Activated CD8-positive, alpha-beta T cell treated with anti-CD3 and anti-CD28 coated beads for 36 hours (primary cell): ENCODE measurements at places on chromosomes 11 and 22. TPM values are rescaled to one million over a fixed set of nuclear protein-coding genes. Genes with fewer than 3 reads are reported as not detected.

- peaks cover 5% of the 10 kb centered on the region for H3K27me3 ChIP-seq
- no peak overlapping the region for H3K4me3 ChIP-seq
- no peak for DNase-seq
Observed at GRCh38 chr22:23079240-23079768, 9.0 kb downstream of the GNAZ start.

GRCh38 chr22:43529461-43529860 lies 117.6 kb downstream of the MPPED1 start:
- H3K27me3 ChIP-seq: peaks cover 8% of the 10 kb centered on the region
- H3K4me1 ChIP-seq: no peaks in the 10 kb centered on the region
- H3K27ac ChIP-seq: no peak overlapping the region
- no peak overlapping the region for H3K4me3 ChIP-seq

DNA sequence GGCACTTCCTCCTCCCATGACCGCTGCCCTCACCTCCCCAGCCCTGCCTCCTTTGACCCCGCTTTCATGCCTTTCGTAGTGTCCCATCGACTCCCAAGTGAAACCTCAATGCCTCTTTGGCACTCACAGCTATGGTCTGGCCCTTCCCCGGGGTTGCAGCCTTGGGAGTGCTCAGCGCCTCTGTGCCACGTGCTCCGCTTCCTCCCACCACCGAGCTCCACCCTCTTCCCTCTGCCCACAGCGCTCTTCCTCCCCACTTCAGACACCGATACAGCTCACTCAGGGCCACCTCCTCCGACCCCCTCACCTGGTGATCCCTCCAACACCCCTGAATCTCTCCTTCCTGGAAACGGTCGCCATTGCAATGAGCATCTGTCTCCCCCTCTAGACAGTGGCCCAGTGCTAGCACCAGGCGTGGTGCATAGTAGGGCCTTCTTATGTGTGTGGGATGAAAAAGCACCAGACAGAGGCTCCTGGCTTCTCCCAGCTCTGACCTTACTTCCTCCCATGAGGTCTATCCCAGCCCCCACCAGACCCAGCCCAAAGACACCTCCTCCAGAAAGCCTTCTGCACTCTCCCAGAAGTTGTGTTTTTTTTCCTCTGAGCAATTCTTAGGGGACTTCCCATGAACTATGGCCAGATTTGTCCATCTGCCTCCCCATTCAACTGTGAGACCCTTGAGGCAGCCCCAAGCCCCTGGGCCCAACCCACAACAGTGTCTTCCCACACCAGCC lies 16.4 kb upstream of the SCGB1A1 start:
- peaks cover 2% of the 10 kb centered on the region for H3K36me3 ChIP-seq
- H3K27me3 ChIP-seq: no peaks in the 10 kb centered on the region
- DNase-seq: peak; percentile 61
- peak overlapping the region; percentile 89 for H3K27ac ChIP-seq

- no peak overlapping the region for H3K4me3 ChIP-seq
- H3K36me3 ChIP-seq: peaks cover 16% of the 10 kb centered on the region
- no peaks in the 10 kb centered on the region for H3K27me3 ChIP-seq
Observed at GRCh38 chr11:122714004-122714403, 58.5 kb downstream of the UBASH3B start.

- H3K36me3 ChIP-seq: peaks cover 7% of the 10 kb centered on the region
- H3K4me3 ChIP-seq: no peak overlapping the region
- peaks cover 2% of the 10 kb centered on the region for H3K4me1 ChIP-seq
- DNase-seq: no peak
Observed at GRCh38 chr11:61868571-61869428, 22.5 kb downstream of the FADS3 start.

DNA sequence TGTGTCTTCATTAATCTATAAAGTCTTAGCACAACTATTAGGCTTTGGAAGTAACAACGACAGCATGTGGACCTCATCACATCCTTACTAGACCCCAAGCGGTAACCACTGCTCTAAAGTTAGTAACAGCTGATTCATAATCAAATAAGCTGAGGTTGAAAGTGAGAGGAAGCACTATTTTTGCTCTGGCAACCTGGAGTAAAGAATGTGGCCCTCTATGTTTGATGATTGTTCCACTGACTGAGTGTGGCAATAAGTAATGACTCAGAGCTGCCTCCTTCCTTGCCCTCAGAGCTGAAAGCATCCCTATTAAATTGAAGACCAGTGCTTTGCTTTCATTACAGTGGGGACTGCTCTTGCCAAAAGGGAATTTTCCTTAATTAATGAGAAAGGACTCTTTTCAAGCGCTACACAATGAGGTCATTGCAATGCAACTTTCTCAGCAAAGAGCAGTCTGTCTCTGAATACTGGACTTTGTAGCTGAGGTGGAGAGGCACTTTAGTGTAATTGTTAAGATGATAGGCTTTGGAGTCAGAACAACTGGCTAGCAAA lies 906.1 kb upstream of the RAG2 start:
- no peaks in the 10 kb centered on the region for H3K36me3 ChIP-seq
- H3K27ac ChIP-seq: no peak overlapping the region
- DNase-seq: peak; percentile 6
- no peaks in the 10 kb centered on the region for H3K27me3 ChIP-seq
- H3K4me1 ChIP-seq: peaks cover 9% of the 10 kb centered on the region

DNA sequence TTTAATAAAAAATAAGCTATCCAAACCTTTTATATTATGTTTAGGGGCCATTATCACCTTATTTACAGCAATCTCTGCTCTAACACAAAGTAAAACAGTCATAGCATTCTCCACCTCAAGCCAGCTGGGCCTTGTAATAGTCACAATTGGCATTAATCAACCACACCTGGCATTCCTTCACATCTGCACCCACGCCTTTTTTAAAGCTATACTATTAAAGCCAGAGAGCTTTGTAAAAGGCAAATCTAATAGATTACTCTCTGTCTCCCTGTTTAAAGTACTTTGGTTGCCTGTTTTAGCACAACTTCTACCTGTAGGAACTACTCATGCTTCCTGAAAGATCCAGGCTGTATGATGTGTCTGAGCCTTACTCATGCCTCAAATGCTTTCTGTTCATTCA lies 113.1 kb downstream of the CSNK2A3 start:
- no peaks in the 10 kb centered on the region for H3K27me3 ChIP-seq
- DNase-seq: no peak
- no peaks in the 10 kb centered on the region for H3K36me3 ChIP-seq
- no peak overlapping the region for H3K27ac ChIP-seq

DNA sequence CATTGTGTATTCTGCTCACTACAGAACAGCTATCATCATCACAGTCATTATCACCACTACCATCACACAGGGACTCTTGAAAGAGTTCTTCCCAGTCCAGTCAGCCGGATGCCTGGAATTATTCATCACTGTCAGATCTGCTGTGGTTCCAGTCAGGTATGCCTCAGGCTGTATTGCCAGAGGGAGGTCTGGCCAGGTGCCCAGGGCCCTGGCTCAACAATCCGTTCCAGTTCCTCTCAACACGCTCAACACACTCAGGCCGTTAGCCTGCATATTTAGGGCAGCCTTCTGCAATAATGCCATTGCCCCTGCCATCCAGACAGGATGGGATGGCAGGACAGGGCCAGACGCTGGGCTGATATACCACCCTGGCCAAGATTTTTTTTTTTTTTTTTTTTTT lies 28.6 kb upstream of the RASL10A start:
- no peak overlapping the region for H3K27ac ChIP-seq
- H3K36me3 ChIP-seq: peaks cover 26% of the 10 kb centered on the region
- no peak overlapping the region for H3K4me3 ChIP-seq
- H3K27me3 ChIP-seq: no peaks in the 10 kb centered on the region
- no peaks in the 10 kb centered on the region for H3K4me1 ChIP-seq

DNA sequence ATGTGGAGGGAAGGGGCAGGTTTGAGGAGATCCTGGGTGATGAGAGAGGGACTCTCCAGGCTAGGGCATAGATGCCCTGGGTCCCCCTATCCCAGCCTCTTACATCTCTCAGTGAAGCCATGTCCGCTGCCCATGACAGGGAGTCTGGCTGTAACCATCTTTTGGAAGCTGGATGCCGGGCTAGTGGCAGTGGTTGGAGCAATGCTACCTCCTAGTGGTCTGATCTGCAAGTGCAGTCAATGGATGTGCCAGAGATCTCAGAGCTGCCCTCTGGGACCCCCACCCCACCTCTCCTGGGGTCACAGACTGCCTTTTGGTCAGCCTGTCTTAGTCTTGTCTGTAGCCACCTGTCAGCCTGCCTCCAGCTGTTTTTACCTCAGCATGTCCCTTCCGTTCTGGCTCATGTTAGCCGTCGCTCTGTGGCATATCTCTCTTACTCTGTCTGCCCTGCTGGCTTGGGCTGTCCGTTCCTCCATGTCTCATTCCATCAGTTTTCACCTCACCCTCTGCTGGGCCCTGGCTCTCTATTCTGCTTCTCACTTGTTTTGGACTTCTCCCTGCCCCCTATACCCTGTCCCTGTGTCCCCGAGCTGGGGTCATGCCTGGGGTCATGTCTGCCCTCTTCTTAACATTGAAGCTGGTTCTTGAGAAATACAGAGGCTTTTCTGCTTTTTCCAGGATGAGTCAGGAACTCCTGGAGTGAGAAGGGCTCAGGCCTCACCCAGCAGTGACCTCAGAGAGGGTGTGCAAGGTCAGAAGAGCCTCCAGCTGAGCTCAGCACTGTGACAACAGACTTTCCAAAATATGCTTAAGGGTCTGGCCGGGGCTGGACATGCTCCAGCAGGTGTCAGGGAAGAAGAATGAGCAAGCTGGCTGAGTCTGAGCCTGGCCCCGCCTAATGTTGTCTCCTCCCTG lies 52.0 kb upstream of the THY1 start:
- peaks cover 19% of the 10 kb centered on the region for H3K27me3 ChIP-seq
- H3K4me1 ChIP-seq: no peaks in the 10 kb centered on the region
- DNase-seq: peak; percentile 72
- no peaks in the 10 kb centered on the region for H3K36me3 ChIP-seq

DNA sequence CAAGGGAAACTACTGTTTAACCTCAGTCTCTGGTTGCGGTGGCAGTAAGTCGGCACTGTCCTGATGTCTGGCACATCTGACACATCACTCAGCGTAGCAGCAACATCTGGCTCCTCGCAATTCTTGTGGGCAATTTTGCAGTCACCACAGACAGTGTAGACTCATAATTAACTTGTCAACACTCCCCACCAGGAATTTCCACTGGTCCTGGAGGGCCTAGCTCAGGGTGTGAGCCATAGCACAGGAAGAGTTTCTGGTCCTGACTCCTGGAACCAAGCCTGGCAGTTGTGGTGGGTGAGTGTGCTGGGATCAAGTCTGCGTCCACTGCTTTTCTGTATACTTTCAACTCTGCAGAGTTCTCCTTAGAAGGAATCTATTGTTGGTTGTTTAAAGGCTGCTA lies 209.7 kb downstream of the SNX19 start:
- no peak for DNase-seq
- no peaks in the 10 kb centered on the region for H3K36me3 ChIP-seq
- no peak overlapping the region for H3K27ac ChIP-seq
- no peak overlapping the region for H3K4me3 ChIP-seq
- H3K27me3 ChIP-seq: peaks cover 5% of the 10 kb centered on the region

DNA sequence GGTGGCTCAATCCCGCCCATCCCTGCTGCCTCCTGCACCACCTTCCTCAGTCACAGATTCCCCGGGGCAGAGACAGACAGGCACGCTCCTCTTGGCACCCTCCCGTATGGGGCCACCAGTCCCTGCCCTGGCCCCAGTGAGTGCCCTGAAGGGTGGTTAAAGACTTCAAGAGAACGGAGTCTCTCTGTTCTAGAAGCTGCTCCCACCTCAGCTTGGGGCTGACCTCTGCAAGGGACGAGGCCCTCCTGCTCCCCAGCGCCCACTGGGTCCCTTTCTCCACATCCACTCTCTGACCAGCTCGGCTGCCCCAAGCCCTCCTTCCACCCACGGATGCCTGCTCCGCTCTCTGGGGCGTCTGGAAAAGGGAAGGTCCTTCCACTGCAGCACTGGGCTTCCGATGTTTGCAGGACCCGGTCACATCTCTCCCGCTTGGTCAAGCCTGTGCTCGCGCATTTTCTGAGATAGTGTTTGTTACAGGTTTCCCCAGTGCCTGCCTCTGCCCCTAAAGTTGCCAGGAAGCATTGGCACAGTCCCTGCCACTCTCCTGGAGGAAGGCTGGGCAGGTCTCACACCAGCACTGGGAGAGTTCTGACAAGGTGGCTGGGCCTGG lies 1487.9 kb downstream of the TBC1D22A start:
- no peak overlapping the region for H3K27ac ChIP-seq
- H3K36me3 ChIP-seq: no peaks in the 10 kb centered on the region
- H3K4me1 ChIP-seq: peaks cover 2% of the 10 kb centered on the region
- H3K4me3 ChIP-seq: no peak overlapping the region
- DNase-seq: no peak

- no peak for DNase-seq
- no peaks in the 10 kb centered on the region for H3K27me3 ChIP-seq
- H3K4me3 ChIP-seq: no peak overlapping the region
- H3K4me1 ChIP-seq: peaks cover 7% of the 10 kb centered on the region
Observed at GRCh38 chr11:14454861-14455632, 44.6 kb downstream of the COPB1 start.

- no peak overlapping the region for H3K27ac ChIP-seq
- H3K4me1 ChIP-seq: peaks cover 6% of the 10 kb centered on the region
- no peak overlapping the region for H3K4me3 ChIP-seq
- DNase-seq: no peak
Observed at GRCh38 chr11:6545917-6546605, 49.0 kb downstream of the DNHD1 start.

GRCh38 chr11:75790986-75791385 lies 22.4 kb downstream of the DGAT2 start:
- H3K4me3 ChIP-seq: no peak overlapping the region
- no peak overlapping the region for H3K27ac ChIP-seq
- H3K27me3 ChIP-seq: no peaks in the 10 kb centered on the region
- no peaks in the 10 kb centered on the region for H3K4me1 ChIP-seq
- DNase-seq: no peak

DNA sequence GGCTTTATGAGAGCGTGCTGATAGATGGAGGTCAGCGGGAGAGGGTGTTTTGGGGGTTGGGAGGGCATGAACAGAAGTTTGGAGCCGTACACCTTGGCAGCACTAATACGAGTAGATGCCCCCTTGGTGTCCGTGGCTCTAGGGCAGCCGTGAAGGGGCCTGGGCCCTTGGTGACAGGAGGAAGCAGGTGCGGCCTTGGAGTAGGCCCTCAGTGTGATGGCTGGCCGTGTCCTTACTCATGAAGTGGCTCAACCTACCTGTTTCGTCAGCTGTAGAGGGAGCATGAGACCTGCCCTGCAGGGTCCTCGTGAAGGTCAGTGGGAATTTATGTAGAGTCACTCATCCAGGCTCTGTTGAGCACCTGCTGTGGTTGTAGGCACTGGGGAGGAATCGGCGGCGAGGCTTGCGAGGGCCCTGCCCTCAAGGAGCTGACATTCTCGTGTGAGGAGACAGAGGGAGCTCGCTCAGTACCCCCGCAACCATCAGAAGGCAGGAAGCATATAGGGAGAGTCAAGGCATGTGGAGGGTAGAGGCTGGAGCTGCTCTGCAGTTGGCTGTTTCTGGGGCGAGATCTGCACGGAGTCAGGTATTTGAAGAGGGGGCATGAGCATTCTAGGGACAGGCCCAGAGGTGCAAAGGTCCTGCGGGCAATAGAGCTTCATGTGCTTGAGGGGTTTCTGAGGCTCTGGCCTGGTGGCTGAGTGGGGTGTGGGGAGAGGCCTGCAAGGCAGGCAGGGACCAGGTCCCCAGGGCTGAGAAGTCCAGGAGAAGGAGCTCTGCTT lies 39.6 kb downstream of the TBC1D22A start:
- no peaks in the 10 kb centered on the region for H3K27me3 ChIP-seq
- no peak for DNase-seq
- peaks cover 51% of the 10 kb centered on the region for H3K36me3 ChIP-seq

The C11orf65 gene
- total RNA-seq: 1.1 TPM

The GGTLC2 gene
- not detected for total RNA-seq
